ENCODE measurements at places on chromosomes 7 and 10.
A peak's percentile ranks its signal among the peaks of the same experiment; 100 is the strongest.

DNA sequence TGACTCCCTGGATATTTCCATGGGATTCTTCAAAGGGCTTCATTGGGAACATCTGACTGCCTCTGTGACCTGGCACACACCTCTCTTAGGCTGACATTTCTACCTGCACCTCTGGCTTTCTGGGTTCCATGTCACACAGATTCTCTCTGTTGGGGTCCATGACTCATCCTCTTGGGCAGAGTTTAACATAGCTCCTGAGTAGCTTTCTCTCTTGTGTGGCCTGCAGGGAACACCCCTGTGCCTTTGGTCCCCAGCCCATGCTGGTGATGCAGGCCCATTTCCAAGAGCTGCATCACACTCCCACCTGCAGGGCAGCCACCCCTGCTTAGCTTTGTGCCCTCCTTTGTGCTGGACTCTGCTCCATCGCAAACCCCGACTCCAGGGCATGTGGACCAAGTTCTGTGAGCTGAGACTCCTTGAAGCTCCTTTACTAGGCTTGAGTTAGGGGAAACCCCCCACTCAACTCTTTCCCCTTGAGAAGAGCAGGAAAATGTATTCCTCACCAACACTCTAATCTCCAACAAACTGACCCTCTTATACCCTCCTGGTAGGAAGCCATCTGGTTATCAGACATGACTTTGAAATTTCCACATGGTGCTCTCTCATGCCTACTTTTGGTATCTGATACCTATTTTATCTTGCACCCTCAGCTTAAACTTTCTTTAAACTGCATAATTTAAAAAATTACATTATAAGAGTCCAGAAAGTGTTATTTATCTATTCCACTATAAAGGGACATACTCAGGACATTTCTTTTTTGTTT, 93.3 kb downstream of the ZNF777 start:
- no peak for DNase-seq

- DNase-seq: no peak
Measured at GRCh38 chr10:67788028-67788886, 49.7 kb downstream of the DNAJC12 start.

DNA sequence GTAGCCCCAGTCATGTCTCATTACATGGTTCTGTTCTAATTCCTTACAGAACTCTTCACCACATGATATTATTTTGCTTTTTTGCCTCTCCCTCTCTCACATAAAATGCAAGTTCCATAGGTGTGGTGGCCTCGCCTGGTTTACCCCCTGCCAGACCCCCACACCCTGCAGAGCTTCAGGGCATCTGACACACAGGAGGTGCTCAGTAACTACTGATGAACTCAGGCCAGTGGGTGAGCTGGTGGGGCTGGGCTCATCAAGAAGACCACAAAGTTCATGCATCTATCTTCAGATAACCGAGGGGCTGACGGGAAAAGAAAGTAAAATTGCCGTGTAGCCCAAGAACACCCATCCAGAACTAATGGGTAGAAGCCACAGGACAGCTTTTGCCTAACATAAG, 253.1 kb downstream of the GRID1 start:
- no peak for DNase-seq

GRCh38 chr7:77409739-77410547, 6.2 kb downstream of the GSAP start:
- DNase-seq: peak; percentile 95

DNA sequence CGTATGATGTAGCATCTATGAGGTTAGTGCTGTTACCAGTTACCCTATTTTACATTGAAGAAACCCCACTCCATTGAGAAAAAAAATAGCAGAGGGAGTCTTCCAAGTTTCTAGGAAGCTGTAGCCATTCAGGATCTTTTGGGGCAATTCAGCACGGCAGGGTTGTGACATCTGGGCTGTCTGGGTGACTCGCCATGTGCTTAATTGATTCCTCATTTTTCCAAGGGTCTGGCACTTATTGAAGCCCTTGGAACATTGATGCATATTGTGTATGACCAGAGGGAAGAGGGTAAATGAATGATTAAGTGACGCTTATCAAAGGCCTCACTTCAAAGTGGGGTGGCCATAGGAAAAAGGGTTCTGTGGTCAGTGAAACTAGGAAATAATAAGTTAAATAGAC, 248.7 kb downstream of the ARHGAP12 start:
- no peak for DNase-seq

DNA sequence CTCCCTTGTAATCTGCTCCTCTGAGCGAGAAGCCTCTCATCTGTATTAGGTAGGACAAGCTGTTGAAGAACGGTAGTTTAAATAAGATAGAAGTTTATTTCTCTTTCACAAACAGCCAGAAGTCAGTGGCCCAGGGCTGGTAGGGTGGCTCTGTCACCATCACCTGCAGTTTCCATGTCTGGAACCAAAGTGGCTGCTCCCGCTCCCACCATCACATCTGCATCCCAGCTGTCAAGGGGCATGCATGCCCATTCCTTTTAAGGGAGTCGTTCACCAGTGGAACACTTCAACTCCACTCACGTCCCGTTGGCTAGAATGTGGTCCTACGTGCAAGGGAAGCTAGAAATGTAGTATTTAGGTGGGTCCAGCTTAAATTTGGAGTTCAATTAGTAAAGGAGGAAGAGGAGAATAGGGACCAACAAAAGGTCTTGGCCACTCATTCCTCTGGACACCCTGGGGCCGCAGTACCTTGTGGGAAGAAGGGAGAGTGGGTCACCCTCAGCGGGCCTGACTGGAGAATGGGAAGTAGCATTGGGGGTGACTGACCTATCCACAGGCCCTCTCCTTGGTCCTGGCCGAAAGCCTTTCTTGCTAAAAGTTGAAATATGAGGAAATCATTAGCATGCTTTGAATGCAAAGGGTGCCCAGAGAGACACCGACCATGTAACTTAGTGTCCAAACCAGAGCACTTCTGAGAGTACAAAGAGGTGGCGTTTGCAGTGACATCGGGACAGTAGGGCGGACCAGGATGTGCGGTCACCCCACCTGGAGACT, 48.0 kb downstream of the ELFN1 start:
- DNase-seq: no peak

- DNase-seq: no peak
Measured at GRCh38 chr7:106534271-106534846, 126.6 kb downstream of the CCDC71L start.

DNA sequence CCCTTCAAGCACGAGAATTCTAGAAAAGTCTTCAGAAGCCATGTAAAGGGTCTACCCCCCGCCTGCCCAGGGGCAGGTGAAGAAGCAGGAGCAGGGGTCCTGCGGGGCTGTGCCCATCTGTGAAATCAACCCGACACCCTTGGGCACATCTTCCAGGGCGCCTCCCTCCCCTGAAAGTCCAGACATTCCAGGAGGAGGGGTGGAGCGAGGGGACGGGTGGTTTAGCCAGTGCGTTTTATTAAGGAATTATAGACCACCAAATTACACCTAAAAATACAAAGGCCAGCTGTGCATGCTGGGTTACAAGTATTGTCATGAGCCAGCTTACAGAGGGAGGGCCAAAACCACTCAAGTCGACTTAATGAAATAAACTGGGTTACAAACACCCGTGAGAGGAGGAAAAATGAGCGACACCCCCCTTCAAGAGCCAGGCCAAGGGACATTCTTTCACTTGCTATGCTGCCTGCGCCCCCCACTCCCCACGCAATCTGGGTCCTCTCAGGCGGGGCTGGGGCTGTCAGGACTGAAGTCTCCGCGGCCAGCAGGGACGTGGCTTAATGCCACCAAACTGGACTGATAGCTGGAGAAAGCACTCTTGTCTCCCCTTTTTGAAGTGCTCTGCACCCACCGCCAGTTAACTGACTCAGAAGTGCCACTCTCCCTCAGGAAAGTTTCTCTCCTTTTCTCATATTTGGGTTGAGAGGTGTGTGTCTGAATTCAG, 360.3 kb downstream of the FRMD4A start:
- DNase-seq: no peak

DNA sequence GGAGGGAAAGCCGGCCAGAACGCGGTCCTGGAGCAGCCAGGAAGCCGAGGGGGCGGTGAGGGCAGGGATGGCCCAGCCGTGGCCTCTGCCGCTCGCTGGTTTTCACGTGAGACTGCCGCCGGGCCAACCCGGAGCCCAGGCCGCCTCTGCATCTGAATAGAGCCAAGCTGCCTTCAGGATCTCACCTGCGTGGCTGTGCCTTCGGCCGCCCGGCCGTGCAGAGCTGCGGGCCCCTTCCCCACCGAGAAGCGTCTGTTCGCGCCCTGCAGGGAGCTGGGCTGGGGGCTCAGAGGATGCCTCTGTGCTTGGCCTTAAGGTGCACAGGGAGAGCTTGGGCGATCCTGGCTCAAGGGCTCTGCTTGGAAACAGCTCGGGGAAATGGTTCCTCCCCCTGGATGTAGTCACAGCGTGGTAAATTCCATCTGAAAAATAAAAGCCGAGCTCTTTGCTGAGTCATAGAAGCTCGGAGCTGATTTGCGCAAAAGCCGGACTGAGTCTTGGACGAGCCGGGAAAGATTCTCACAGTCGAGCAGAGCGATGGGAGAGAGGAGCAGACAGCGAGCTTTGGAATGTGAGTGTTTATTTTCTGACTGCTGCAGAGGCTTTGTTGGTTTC, at the start of gene JAKMIP3:
JAKMIP3 (plus strand) TSS at position 456 of the 615 bp plus-strand sequence. CDS start 38,863 bp downstream, outside the sequence.
- peak; percentile 72 for DNase-seq

GRCh38 chr7:76318488-76319353, 16.2 kb downstream of the HSPB1 start:
- DNase-seq: peak; percentile 77

DNA sequence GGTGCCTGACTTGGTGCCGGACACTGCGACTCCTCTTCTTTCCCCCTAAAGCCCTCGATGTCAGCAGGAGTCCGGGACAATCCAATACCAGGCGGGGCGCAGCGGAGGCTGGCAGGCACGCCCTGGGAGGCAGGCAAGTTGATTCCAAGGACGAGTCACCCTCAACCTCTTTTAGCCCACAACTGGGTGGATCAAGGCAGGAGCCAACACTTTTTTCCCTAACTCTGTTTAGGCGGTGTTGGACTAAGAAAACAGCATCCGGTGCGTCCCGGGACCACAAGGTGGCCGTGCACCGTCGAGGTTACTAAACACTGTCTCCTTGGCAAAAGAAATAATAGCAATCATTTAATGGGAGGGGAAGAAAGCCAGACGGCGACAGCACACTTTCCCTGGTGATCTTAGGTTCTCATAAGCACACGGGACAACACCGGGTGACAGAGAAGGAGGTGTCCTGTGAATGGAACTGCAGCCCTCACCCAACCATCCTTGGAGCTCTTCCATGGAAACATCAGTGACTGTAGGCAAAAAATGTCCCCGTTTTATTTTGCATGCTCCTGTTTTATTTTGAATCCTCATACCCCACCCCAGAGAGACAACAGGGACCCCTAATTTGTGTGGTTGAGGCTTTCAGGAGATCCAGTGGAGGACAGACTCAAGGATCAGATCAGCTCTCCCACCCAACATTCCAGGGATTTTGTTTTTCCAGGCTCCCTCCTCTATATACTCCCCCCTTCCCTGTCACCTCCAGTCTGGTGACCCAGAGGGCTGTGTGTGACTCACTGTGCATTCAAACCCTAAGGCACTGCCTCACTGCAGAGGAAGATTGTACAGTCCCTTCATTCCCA, 1.3 kb upstream of the CALCR start:
- DNase-seq: no peak
